DMS53 (cell line): ENCODE measurements at places on chromosomes 12 and 14.

DNA sequence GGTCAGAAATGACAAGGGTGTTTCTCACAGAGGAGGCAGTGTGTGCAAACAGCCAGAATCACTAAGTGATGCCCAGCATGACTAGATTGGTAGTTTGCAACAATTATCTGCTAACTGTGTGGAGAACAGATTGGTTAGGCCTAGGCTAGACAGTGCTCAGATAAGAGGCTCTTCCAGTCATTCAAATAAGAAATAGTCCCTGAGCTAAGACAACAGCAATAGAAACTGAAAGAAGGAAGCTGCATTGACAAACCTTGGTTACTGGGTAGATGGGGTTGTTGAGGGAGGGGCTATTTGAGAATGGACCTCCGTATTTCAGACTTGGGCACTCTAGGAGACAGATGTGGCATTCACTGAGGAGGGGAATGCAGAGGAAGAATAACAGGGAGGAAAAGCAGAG lies 255.0 kb upstream of the NPAS3 start:
- DNase-seq, result no peak

- DNase-seq, result peak; percentile 54
These were observed 47.1 kb downstream of the IL31 start for GRCh38 chr12:122126713-122127597.

DNA sequence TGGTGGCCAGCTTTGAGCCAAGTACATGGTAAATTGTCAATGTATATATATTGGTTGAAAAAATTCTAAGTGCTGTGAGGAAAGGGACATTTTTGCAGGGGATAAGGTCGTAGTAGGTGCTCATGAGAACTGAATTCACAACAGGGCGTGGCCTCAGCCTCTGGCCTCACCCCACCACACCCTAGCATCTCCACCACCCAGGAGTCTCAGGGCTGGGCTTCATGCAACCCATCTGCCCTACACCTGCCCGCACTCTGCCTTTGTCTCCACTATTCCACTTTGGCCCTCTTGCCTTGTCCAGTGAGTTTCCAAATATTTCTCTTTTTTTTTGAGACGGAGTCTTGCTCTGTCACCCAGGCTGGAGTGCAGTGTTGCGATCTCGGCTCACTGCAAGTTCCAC lies 22.1 kb upstream of the AQP2 start:
- DNase-seq, result no peak

DNA sequence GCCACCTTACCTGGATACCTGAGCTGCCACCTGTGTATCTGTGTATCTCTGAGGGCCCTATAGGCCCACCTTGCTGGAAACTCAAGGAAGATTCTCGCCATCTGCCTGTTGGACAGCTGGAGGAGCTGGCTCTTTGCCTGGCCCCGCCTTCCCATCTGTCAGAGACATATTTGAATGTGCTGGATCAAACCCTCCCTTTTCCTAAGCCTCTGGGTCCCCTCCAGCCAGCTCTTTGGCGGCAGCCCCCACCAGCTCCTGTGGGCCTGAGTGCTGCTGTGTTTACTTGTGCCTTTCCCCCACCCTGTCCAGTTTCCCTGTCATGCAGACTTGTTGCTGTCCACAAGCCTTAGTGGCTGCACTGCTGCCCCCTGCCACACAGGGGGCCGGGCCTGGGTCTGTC lies 55.9 kb upstream of the SRSF5 start:
- DNase-seq, result peak; percentile 90

DNA sequence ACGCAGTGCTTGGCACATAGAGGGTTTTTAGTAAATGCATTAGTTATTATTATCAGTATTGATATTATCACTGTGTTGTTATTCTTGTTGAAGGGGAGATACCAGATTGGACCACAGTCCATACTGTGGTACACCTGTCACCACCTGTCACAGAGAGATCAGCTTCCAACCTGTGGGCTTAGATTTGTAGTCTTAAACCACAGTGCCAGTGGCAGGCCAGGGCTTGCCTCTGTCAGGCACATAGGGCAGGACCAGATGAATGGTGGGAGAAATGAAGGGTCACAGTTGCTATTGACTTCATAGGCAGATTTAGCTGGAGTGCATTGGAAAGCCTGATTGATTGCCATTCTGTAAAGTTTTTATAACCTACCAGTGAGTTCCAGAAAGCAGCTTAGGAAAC lies 35.1 kb downstream of the ARL1 start:
- no peak for DNase-seq

- no peak for DNase-seq
These were observed 16.7 kb downstream of the FNTB start for GRCh38 chr14:65003394-65003793.

DNA sequence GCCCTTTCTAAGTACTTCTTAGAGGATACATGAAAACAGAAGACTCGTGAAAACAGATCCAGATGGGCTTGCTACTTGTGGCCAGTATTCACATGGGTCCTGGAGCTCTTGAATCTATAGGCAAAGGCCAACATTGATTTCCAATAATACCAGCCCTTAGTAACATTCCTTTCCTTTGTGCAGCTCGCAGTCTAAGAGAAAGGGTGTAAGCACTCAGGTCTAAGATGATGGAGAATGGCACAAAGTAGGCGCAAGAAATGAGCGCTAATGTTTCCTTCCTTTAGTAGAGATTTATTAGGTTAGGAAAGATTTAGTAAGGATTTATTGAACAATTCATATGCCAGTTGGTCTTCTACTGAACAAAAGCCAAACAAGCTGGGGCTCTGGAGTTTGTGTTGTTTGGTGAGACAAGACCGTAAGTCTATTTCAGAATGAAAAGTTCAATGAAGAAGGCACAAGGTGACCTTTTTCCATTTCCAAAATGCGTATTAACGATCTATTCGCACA lies 525 bp downstream of the RNU6-8 start:
- DNase-seq, result peak; percentile 74

DNA sequence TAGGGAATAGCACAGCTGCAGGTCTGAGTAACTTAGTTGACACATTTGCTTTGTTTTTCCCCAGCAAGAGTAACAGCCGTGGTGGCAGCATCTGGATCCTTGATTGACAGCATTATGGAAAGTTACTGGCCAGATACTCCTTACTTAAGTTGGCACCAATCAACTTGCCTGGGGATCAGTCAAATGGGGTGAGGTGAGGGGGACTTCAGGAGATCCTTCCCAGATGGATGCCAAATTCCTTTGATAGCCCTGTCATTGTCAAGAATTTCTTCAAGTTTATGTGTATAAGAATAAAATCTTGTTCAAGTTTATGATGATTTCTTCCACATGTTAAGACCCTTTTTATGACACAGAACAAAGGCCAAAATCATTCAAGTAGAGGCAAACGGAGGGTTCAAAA lies 618.4 kb downstream of the SLC6A15 start:
- no peak for DNase-seq

GRCh38 chr12:132380641-132381040 lies 51.3 kb upstream of the GALNT9 start:
- no peak for DNase-seq

DNA sequence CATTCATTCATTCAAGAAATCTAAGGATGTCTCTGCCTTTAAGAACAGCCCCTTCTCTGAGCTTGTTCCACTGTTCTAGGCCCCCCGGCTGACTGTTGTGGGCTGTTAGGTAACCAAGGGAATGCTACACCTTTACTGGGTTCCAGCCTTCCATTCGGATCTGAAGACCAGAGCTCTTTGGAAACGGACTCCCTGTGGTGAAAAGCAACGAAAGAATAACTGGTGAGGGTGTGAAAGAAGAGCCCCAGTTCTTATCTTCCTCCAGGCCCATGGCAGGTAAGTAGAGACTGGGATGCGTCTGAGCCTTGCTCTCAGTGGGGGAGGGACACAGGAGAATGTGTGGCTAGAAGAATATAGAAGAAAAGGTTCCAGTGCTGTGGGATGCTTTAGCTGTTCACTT lies 207.4 kb downstream of the TMEM132D start:
- no peak for DNase-seq

DNA sequence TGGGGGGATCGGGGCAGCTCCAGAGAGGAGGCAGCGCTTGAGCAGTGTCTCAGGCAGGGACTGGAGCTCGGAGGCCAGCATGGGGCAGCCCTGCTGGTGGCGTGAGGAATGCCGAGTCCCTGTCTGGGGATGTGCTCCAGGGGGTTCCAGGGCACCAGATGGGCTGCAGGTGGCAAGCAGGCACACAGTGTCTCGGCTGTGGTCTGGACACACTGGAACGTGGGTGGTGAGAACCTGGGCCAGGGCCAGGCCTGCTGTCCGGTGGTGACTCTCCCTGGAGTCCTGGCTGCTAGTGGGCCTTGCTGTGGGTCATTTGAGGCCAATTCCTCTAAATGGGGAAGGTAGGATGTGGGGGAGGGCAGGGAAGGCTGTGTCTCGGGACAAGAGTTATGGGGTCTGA lies 199.4 kb upstream of the RTL1 start:
- DNase-seq, result no peak

DNA sequence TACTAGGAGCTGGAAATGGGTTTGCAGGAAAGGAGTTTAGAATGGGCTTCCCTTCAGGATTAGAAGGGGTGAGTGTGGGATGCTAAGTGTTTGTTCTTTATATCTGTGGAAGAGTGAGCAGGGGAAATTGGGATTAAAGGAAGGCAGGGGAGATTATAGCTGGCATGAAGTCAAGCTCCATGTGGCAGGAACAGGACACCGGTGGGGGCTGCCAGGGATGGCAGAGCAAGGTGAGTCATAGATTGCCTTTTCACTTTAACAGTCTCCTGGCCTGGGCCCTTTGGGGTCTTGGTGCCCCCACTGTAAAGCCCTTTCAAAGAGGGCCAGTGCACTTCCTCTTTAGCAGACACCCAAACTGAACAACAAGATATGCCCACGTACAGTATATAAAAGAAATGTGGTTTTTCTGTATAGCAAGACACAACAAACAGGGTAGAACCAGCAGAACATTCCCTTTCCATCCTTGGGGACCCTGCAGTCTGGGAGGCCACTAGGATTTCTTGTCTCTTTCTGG lies 23.1 kb upstream of the FBXO21 start:
- no peak for DNase-seq

DNA sequence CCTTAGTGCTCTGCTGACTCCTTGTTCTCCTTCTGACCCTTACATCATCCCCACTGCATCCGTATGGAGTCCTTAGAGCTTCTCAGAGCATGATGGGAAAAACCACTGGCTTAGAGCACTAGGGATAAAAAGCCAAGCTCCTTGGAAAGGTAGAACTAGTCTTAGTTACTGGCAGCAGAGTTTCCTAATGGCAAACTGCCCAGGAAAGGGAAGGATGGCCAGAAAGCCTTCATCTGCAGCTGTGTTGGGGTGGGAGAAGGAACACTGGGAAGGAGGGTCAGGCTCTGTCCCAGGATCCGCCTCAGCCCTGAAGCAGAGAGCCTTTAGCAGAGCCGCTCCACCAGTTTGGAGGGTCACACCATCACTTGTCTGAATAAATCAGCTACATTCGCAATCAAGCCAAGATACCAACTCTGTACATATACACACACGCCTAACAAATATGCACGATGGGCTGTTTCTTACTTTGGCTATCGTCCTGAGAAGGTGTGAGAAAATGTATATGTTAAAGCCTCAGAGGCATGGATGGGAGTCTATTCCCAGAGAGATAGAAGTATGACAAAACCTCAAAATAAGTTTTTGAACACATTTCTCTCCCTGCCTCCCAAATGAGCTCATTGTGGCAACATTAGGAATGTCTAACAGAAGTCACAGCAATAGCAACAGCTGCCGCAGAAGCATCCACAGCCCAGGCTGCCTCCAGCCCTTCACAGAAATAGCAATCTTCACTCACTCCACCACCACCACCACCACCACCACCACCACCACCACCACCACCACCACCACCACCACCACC lies 18.6 kb upstream of the GALNT8 start:
- no peak for DNase-seq

GRCh38 chr14:77407158-77407557 lies 16.2 kb downstream of the NOXRED1 start:
- DNase-seq, result no peak

DNA sequence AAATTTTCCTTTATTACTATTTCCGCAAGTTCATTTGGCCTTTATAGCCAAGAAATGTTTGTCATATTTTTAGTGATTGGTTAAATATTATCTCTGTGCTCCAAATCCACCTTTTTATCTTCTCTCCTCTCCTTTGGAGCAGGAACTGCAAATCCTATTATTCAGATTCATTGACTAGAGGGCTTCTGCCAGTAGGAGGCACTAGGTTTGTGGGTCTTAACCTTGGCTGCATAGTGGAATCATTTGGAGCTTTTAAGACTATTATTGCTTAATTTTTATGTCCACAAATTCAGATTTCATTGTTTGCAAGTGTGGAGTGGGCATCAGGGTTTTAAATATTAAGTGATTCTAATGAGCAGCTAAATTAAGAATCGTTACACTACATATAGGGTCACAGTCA lies 75.3 kb upstream of the SYT10 start:
- no peak for DNase-seq

- DNase-seq, result no peak
These were observed 4.1 kb upstream of the CS start for GRCh38 chr12:56304276-56304675.

GRCh38 chr12:31117203-31118011 lies 43.7 kb downstream of the DDX11 start:
- DNase-seq, result peak; percentile 92

GRCh38 chr12:454833-455232 lies 4.9 kb upstream of the B4GALNT3 start:
- peak; percentile 54 for DNase-seq

GRCh38 chr12:52647601-52648000 lies 4.4 kb downstream of the KRT2 start:
- no peak for DNase-seq

GRCh38 chr12:96225994-96226399 lies 31.8 kb downstream of the ELK3 start:
- no peak for DNase-seq

- DNase-seq, result no peak
These were observed 352.5 kb downstream of the C12orf50 start for GRCh38 chr12:87676731-87677130.

GRCh38 chr14:101442451-101442850 lies 118.8 kb upstream of the DIO3 start:
- DNase-seq, result no peak

DNA sequence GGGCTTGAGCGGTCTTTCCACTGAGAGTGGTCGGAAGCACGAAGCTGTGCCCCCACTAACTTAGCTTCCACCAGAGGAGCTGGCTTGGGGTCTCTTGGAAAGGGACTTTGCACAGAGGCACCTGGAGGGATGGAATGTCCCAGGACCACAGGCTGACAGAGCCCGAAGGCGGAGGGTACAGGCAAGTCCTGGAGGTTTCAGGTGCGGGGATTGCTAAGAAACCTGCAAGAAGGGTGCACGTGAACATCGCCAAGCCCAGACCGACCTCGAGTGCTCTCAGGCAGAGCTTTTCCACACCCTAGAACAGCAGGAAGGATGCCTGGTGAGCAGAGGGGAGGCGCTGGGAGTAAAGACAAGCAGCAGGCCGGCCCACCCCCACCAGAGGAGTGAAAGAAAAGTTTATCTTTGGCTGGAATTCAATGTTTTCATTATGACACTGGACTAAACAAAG lies 61.6 kb downstream of the SERPINA3 start:
- DNase-seq, result no peak

DNA sequence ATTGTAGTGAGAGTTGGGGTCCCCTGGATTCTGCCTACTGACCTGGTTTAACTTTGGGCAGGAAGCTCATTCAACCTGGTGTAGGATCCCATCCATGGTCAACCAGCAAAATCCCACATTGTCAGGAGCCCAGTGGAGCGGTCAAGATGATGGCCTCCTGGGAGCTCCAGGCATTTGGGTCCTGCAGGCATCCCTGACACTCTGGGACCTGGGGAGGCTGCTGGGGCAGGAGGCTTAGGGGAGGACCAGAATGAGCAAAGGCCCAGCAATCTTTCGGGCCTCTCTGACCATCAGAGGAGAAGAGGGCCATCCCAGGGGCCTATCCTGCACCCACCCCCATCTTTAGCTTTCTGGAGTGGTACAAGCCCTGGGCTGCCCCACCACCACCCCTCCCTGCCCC lies 104.0 kb downstream of the PRMT8 start:
- DNase-seq, result no peak
